ENCODE measurements at places on chromosomes 3 and 15.
A peak's percentile ranks its signal among the peaks of the same experiment; 100 is the strongest.

DNA sequence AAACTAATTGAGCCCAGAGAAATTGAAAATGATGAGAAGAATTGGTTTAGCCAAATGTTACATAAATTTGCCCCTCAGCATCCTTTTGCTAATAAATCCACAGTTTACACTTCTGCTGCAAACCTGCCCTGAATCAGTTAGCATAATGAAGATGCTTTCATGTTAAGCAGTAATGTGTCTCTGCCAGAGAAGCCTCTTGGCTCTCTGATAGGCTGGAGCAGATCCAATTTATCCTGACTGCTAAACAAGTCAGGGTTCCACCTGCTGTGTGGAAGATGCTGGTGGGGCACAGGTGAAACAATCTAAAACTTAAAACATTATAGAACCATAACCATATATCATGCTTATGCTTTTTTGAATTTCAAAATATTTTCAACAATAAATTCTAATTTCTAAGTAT lies 946.8 kb downstream of the OTOL1 start:
- DNase-seq: peak; percentile 12

DNA sequence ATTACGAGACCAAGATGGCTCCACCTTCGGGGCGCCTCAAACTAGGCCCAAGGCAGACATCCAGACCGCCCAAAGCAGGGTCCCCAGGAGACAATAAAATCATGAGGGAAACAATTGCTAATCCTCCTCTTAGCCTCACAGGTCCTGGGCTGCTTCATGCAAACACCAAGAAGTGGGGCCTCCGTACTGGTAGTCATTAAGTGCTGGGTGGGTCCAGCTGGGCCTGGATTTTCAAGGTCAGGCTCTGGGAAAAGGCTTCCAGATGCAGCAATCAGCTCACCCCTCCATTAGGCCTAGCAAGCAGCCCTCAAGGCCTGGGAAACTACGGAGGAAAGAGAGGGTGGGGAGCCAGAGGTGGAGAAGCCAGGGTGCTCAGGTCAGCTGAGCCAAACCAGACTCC lies 634 bp downstream of the FBXL22 start:
- DNase-seq: no peak

GRCh38 chr15:98085003-98085639 lies 124.6 kb downstream of the ARRDC4 start:
- DNase-seq: peak; percentile 35

DNA sequence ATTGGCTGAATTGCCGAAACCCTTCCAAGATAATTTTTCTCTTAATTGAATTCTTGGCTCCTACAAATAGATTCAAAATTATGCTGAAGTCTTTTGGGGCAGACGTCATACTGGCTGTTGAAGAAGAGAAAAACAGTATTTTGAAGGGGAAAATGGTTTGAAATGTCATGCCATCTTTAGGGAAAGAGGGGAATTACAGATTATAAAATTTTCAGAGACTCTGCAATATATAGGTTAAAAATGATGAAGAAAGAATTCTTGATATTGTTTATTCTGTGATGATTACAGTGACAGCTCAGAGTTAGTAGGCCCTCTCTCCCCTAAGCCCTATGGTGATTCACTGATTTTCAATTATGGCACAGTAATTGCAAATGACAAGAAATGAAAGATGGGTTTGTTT lies 86.1 kb downstream of the CGNL1 start:
- DNase-seq: no peak

DNA sequence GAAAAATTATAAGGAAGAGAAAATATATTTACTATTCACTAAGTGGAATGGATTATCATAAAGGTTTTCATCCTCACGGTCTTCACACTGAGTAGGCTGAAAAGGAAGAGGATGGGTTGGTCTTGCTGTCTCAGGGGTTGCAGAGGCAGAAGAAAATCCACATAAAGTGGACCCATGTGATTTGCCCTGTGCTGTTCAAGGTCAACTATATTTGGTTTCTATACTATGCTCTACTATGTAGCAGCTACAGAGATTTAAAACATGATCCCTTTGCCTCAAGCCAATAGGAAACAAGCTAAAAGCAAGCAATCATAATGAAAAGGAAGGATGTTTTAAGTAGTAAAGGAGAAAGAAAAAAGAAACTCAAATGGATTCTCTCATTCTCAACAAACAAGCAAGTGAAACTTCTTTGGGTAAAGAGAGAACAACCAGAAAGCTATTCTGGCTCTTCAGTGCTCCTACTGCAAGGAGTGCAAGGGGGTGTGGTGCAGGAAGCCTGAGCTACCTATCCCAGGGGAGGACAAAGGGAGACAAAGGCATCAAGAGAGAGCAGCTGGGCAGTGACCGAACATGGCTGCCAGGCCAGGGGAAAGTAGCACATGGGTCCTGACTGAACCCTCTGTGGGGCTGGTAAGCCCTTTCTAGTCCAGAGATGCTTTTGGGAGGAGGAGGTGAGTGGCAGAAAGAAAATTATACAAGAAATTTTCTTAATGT lies 35.9 kb downstream of the SFMBT1 start:
- DNase-seq: no peak

DNA sequence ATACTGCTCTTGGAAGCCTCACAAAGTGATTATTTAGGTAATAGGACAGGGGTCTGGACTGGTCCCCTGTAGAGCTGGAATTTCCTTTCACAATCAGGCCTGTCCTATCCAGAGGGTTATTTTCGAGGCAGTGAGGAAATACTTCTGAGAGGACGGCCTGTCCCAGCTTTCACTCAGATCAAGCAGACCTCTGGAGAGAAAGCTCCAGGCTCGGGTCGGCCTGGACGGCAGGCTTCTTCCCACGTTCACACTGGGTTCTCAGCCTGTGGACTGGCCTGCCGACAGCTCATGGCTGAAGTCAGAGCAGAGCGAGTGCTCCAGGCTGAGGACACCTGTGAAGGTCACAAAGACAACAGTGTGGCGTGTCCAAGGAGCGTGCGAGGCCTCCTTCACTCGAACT lies 405.3 kb downstream of the VPS13C start:
- DNase-seq: no peak

- DNase-seq: peak; percentile 17
These were observed 215.6 kb upstream of the RBMS3 start for GRCh38 chr3:29065211-29065785.

DNA sequence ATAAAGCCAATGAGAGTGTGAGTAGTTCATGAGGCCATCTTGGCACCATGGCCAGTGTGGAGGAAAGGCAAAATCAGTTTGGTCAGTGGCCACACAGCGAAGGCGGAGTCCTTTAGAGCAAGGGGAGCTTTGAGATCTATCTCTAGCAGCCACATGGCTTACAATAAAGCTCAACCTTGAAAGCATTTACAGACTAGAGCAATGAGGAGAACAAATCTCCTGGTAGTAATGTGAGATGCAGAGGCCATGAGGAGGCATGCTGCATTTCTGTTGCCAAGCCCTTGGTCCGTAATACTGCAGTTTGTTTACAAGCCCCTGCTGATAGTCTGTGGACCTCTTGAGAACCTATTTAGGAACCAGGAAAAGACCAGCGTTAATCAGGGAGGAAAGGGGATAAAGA lies 381.5 kb upstream of the C2CD4B start:
- DNase-seq: no peak

DNA sequence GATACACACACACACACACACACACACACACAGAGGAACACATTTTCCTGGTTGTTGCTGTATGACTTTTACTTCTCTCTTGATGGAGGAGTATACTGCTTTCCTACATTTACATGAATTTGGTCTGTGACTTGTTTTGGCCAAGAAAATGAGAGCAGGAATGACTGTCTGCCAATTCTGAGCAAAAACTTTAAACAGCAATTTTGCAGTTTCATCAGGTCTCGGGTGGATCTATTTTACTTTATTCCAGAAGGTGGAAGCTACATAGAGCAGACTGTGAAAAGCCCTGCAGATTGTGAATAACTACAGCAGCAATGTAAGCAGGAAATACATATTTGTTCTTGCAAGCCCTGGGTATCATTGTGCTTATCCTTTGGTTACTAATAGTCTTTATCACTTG lies 1350.0 kb upstream of the EPHA6 start:
- no peak for DNase-seq

- DNase-seq: no peak
These were observed 57.2 kb downstream of the SEC22A start for GRCh38 chr3:123258811-123259420.

DNA sequence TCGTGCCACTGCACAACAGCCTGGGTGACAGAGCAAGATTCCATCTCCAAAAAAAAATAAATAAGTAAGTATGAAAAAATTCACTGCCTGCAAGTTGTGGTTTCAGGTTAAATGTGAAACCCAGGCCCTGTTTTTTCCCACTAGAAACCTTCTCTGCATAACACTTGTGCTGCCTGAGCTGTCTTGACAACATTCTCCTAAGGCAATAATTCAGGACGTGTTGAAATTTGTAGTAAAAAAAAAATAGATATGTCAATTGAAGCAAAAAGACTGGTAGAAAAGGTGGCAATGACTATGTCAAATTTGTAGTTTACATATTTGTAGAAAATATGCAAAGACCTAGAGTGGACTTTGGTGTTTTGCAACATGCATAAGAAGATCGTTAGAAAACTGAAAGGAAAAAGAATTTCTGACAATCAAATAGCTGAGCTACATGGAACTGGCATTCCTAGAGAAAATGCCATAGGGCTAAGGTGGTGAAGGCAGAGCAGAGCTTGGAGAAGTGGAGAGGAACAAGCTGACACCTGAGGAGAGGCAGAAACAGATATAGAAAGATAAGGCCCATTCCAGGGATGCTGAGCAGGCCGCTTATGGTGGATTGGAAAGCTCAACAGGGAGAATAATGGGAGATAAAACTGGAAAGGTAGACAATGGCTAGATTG lies 150.2 kb downstream of the PLCH1 start:
- no peak for DNase-seq

Measured in T47D (cell line).